ENCODE measurements at places on chromosomes 2 and 18.

DNA sequence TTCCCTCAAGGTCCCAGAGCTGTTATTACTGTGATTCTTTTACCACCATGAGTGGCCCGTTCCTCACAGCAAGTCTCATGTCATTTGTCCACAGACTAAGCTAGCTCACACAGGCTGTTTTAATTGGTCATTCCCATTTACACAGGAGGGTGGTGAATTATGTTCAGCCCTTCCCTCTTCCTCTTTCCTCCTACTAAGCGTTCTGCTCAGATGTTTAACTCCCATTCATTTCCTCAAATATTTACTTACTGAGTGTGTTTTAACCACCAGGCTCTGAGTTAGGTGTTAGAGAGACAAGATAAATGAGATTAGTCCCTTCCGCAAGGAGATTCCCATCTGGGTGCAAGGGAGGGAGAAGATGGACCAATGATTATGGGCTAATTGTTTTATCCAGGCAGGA lies 403.6 kb upstream of the ACVR2A start:
- no peak for DNase-seq

- DNase-seq, result no peak
Observed at GRCh38 chr18:11279461-11279860, 130.1 kb upstream of the PIEZO2 start.

- DNase-seq, result no peak
Observed at GRCh38 chr2:75772908-75773630, 62.4 kb upstream of the GCFC2 start.

DNA sequence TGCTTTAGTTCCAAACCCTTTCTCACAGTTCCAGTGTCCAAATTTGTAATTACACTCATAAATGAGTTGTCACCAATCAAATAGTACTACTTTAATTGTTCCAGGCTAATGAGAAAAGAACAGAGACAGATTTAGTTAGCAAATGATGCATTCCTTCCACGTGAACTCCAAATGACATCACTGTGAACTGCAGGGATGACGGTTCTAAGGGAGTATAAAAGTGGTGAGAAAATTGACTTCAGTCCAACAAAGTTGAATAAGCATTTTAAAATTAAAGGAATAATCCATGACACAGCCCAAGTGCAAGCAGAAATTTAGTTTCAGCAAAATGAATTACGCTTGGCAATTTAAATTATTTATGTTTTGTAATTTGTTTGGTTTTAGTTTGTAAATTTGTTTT lies 102.0 kb upstream of the LRATD1 start:
- no peak for DNase-seq

DNA sequence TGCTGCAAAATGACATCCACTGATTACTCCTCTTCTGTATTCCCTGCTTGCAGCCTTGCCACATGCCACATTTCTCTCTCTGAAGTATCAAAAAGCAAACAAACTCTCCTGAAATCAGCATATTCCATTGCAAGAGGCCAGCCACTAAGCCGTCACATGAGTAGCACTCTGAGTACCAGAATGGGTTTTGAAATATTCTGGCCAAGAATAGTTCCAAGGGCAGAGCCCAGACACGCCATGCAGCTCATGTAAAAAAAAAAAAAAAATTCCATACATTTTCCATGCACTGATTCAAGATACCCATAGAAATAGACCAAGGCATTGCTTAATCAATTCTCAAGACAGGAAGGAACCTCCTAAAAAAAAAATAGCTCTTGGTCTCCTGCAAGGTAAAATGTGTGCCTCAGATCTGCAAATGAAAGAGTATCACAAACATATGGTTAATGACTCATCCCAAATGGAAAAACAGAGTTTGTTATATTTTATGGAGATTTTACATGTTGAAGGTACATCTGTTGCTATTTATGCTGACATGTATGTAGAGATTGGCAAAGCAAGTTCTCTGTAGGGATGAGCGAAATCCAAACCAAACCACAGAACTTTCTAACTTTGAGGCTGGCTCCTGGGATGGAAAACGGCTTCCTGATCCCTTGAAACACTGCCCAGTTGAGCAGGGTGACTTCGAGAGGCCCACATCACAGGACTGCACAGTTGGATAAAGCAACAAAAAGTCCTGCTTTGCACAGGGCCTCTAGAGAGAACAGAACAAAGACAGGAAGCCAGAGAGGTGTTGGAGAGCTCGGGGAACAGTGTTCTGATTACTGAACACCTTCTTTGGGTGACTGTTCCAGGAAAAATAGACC lies 346.2 kb downstream of the ZNF521 start:
- no peak for DNase-seq

- no peak for DNase-seq
Observed at GRCh38 chr2:33581872-33582271, 17.2 kb downstream of the FAM98A start.

GRCh38 chr2:241818943-241819270 lies 9.9 kb downstream of the NEU4 start:
- peak; percentile 5 for DNase-seq

DNA sequence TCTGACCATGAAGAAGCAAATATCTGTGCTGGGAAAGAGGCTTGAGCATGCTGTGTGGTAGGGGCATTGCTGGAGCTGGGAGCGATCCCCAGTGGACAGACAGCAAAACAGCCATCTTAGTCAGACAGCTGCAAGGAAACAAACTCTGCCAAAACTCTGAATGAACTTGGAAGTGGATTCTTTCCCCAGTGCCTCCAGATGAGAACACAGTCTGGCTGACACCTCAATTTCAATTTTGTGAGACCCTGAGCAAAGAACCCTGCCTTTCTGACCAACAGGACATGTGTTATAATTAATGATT lies 23.2 kb upstream of the FAP start:
- DNase-seq, result no peak

DNA sequence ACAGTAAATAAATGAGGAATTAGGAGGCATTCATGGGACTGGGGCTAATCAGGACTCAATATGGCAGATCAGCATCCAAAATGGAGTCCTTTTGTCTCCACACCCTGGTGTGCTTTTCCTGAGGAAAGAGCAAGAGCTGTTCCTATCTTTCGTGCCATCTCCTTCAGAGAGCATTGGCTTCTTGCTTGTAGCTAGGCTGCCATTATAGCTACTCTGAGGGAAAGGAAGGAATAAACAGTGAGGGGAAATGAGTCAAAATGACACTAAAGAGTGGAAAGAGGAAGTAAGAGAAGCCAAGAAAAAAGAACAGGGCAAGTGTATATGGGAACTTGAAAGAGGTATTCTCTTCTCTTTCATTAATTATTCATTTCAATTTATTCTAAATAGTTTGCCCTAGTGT lies 8.4 kb upstream of the NMI start:
- DNase-seq, result no peak

GRCh38 chr2:134336352-134336751 lies 82.5 kb downstream of the MGAT5 start:
- no peak for DNase-seq
